ENCODE measurements at places on chromosomes 1 and 21. TPM values are rescaled to one million over a fixed set of nuclear protein-coding genes. Genes with fewer than 3 reads are reported as not detected.

- DNase-seq = no peak
Observed at GRCh38 chr1:26023009-26023408, 1.4 kb downstream of the EXTL1 start.

DNA sequence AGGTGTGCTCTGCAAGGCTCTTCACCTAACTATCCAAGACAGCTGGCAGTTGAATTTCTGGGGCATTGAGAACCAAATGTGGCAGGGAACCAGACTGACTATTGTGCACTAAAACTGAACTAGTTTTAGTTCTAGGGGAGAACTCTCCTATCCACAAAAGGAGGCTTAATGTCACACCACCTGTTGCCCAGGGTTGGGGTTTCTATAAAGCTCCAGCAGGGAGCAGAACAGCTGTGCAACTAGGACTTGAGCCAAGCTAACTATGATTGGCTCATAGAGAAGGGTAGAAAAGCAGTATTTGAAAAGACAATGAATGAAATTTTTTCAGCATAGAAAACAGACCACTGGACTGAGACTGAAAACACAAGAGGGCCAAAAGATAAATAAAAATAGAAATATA is 53.3 kb upstream of the FGGY start:
- DNase-seq = no peak

- no peak for DNase-seq
Observed at GRCh38 chr1:22174446-22175220, 31.7 kb upstream of the WNT4 start.

DNA sequence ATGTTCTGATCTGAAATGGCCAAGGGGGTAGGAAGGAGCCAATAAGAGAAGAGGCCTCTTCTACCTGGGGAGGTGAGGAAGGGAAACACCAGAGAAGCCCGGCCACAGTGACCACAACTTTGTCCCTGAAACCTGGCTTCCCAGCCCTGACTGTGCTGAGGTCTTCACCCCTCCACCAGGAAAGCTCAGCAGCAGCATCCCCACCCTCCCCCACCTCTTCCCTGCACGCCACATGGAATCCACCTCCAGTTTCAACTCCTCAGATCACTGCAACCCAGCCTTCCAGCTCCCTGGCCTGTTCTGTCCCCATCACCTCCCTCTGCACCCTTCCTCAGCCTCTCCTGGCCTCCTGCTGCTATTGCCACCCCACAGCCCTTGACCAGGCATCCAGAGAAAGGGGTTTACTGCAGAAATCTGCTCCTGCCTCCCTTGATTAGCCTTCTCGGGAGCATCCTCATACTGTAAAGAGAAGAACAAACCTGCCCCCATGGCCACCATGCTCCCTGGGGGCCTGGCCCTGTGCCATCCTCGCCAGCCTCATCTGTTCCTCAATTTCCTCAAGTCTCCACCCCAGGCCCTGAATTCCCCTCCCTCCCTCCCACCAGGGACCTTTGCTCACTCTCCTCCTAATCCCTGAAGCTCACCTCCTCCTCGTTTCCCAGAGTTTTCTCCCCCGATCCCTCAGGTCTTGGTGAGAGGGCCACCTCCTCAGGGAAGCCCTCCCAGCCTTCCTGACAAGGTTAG is 450.9 kb downstream of the MATN1 start:
- no peak for DNase-seq

DNA sequence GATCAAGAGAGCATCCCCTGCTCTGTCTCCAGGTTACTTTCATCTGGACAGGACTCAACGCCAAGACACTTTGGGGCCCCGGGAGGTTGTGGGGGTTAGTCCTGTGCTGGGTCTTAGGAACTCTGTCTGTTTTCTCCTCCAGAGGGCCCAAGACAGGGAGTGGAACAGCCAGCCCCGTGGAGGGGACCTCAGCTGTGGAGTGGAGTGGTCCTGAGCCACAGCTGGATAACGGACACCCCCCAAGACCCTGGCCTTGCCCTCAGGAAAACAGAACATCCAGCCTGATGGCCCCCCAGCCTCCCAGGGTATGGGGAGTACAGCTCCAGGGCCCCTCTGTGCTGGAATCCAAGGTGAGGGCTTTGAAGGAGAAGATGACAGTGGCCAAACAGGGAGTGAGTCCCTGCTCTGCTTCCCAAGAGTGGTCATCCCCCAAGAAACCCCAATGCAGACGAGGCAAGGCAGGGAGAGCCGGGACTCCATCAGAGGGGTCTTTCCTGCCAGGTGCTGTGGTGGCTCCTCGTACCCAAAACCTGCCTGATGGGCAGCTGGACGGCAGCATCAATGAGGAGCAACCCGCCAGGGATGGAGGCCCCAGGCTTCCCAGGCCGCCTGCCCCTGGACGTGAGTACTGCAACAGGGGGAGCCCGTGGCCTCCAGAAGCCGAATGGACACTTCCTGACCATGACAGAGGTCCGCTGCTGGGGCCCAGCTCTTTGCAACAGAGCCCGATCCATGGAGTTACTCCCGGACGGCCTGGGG is 3.5 kb downstream of the KIAA1614 start:
- no peak for DNase-seq

DNA sequence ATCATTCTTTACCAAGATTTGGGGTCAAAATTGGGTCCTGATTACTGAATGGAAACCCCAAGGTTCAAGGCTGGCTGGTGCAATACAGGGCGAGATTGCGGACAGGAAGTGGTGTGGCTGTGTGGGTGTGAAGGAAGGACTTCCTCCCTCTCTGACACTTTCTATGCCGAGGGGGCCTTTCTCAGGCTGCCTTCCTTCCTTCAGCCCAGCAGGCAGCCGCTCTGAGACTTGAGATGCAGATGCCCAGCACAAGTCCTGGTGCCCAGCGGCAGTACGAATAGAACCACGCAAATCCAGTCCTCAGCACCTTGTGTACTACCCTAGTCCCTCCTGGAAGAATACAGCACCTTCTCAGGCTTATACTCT is 16.3 kb downstream of the BATF3 start:
- DNase-seq = no peak

DNA sequence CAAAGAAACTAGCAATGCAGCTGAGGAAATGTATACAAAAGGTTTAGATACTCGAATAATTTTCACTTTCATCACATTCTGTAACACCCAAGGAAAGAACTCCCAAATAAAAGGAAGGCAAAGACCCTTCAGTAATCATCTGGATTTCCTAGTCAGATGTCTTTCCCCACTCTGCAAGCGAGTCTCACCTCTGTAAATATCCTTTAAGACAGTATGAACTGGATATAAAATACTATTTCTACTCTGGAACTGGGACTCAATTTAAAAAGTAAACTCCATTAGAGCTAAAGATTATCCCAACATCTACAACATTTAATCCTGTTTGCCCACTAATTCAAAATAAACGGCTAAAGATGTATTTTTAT is 27.0 kb downstream of the C2CD2 start:
- DNase-seq = no peak

REN gene
- not detected for total RNA-seq

AMY1A gene
- total RNA-seq = not detected
